Activated CD8-positive, alpha-beta memory T cell treated with anti-CD3 and anti-CD28 coated beads for 4 hours (primary cell): ENCODE measurements at places on chromosomes 4 and X.

DNA sequence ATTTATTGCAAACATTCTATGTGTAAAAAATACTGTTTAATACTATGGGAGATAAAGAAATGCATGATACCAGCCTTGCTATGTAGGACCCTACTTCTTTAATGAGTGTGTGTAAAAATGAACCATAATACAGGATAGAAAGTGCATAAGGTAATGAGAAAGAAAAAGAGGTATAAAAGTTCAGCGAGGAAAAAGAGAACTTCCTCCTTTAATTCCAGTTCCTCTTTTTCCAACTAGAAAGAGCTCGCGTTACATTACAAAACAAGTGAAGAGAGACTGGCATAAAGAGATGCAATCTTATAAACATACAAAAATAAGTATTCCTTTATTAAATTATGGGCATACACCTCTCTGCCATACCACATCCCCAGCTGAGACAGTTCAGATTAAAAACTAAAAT lies 77.4 kb downstream of the ANKRD17 start:
- no peak for DNase-seq

DNA sequence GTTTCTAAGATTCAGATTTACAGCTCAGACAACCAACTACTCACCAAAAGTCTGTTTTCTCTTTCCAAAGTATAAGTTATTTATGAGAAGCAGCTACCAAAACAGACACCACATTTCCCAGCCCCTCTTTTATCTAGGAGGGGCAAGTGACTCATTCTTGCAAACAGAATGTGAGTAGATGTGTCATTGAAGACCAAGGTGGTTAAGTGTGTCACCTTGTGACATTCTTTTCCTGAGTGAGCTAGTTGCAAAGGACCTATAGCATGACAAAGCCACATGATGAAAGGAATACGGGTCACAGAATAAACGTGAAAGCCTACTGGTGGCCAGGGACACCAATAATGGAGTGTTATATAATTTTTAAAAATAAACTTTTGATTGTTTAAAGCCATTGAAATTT lies 50.0 kb downstream of the SLC7A11 start:
- no peak for DNase-seq

DNA sequence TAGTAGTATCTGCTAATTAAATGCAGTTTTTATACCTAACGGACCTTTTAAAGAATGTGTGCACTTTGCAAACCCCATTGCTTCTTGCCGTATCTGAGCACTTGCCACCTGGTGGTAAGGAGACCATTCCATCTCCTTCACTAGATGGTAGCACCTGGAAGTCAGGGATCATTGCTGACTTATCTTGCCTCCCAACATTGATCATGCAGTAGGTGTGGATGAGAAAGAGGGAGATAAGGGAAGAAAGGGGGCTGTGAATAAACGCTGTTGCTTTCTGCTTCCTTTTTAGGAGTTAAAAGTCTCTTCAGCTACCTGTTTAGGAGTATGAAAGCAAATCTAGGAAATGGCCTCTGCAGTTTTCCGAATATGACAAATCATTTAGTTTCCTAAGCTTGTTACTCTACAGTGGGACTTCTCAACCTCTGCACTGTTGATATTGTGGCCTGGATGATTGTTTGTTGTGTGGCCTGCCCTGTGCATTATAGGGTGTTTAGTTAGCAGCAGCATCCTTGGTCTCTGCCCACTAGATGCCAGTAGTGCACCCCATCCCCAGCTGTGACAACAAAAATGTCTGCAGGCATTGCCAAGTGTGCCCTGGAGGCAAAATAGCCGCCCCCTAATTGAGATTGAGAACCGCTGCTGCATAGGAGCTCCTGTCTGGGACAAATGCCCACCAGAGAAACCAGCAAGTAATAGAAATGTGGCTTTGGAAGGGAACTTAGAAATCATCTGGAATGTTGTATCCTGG lies 38.8 kb downstream of the GAB1 start:
- DNase-seq: no peak

- DNase-seq: no peak
Observed at GRCh38 chr4:122005064-122005755, 53.4 kb upstream of the TRPC3 start.

GRCh38 chrX:45715748-45716147 lies 515.1 kb upstream of the DIPK2B start:
- no peak for DNase-seq

DNA sequence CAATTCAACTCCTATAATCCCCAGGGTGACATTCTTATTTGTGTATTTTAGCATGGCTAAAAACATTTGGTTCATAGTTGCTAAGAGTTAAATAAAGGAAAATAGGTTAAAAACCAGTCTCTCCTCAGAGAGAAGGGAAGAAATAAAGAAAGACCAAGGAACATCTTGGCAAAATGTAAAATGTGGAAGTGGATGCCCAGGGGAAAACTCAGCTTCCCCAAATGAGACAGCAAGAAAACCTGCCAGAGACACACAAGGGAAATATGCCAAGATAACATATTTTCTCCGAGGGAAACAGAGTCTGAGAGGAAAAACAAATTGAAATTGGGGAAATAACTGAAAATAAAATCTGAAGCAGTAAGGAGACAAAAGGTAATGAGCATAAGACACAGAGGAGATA lies 1569.3 kb downstream of the PCDH18 start:
- no peak for DNase-seq

GRCh38 chr4:35760807-35761206 lies 483.5 kb downstream of the ARAP2 start:
- no peak for DNase-seq

- no peak for DNase-seq
Observed at GRCh38 chr4:1031956-1032795, 20.8 kb downstream of the FGFRL1 start.

DNA sequence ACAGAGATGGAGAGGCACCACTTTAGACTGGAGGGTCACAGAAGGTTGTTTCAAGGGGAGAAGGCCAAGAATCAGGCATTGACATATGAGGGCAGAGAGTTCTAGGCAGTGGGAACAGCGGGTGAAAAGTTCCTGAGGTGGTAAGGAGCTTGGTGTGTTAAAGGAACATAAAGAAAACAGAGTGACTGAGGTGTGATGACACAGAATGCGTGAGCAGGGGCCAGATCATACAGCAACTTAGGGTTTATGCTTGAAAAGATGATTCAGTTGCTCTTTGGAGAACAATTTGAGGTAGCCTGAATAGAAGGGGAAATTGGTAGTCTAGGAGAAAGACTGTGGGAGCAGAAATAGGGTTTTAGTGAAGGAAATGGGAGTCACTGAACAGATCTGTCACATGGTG lies 179.2 kb downstream of the AMELX start:
- DNase-seq: no peak

DNA sequence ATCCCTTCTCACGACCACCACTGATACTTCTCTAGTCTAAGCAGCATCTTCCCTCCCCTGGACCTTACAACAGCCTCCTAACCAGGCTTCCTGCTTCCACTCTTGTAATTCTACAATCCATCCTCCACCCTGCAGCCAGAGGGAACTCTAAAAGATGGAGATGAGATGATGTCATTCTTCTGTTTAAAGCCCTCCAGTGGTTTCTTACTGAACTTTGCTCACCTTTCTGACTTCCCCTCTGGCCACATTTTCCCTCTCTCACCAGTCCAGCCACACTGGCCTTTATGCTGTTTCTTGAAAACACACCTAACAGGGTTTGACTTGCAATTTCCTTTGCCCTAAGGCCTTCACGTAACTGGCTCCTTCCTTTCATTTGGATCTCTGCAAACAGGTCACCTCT lies 191.4 kb upstream of the NHS start:
- no peak for DNase-seq

GRCh38 chr4:113707048-113707447 lies 54.5 kb downstream of the CAMK2D start:
- DNase-seq: no peak

- no peak for DNase-seq
Observed at GRCh38 chr4:106450249-106450648, 81.7 kb upstream of the GIMD1 start.

GRCh38 chr4:162700815-162701361 lies 465.8 kb downstream of the NAF1 start:
- DNase-seq: no peak

DNA sequence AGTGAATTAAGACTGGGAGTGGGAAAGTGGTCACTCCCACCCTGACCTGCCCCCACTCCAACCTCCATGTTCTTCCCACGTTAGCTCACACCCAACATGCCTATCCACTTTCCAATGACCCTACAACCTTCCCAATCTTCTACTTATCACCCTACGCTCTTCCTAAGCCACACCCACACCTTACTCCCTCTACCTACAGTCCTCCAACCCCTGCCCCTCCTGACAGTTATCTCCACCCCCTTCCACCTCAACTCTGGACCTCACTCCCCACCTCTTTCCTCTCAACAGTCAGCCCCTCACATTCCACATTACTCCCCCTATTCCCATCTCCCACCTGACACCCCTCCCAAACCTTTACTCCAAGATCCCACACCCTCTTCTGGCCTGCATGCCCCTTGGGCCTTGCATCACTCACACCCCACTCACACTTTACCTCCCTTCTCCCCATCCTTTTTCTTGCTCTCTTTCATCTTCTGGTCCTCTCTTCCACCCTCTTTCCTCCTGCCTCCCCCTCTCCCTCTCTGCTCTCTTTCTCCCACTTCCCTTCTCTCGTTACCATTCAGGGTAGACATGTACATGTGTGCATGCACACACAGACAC lies 6.9 kb downstream of the NALF2 start:
- no peak for DNase-seq

DNA sequence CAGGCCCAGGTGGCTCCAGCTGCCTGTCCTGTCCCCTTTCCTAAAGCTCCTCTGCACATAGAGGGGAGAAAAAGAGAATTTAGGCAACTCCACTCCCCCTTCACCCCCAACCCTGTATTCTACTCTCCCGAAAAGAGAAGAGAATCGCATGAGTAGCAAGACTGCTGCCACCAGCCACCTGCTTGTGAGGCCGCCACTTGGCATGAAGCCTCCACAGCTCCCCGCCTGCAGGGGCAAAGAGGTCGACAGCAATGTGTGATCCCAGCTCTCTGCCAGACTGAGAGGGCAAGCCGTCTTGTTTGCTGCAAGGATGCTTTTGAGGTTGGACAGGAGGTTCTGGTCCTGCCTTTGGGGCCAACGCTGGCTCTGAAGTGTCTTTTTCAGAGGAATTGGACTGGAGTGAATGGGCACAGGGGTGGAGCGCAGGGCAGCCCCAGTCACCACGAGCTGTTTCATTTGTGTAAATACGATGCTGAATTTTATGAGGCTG lies 77.1 kb downstream of the STARD8 start:
- DNase-seq: no peak

DNA sequence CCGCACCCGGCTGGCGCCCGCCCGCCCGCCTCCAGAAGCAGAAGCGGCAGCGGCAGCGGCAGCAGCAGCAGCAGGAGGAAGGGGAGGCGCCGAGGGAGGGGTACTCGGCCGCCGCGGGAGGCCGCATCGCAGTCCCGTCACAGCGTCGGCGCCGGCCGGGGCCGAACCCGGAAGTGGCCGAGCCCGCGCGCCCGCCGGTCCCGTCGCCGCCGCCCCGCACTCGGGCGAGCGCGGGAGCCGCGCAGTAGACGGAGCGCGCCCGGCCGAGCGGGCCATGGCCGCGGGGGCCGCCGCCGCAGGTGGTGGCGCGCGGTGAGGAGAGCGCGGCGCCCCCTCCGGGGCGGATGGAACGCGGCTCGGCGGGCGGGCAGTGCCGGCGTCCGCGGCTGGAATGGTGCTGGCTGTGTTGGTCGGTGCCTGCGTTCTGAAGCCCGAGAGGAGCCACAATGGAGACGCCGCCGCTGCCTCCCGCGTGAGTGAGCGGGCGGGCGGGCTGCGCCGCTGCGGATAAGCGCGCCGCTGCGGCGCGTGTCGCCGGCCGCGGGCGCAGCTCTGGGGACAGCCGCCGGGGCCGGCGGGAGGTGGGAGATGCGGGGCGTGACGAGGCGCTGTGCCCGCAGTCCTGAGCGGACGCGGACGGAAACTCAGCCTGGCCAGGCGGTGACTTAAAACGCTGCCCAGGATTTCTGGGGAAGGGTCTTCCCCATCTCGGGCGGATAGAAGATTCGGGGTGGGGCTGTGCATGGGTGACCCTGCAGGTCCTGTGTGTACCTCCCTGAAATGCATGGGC lies at the start of gene KLHL2:
Gene KLHL2 (plus strand): TSS at position 131 of the 790 bp plus-strand sequence. CDS start 316 bp downstream, at position 447.
- DNase-seq: peak; percentile 41

DNA sequence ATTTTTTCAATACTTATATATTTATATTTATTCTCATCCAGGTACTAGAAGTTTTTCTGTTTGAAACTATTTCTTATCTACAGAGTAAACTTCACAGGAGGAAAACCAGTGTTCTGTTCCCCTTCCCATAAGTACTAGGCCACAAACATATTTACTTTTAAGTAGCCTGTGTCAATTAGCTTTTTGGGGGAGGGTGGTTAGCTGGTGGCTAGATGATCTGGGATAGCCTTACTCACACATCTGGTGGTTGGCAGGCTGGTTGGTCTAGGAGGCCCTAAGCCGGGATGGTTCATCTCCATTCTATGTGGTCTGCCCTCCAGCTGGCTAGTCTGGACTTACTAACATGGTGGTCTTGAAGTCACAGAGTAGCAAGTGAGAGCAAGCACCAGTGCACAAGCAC lies 6.2 kb downstream of the JADE3 start:
- DNase-seq: no peak

GRCh38 chrX:83934220-83934619 lies 73.3 kb downstream of the CYLC1 start:
- DNase-seq: no peak

DNA sequence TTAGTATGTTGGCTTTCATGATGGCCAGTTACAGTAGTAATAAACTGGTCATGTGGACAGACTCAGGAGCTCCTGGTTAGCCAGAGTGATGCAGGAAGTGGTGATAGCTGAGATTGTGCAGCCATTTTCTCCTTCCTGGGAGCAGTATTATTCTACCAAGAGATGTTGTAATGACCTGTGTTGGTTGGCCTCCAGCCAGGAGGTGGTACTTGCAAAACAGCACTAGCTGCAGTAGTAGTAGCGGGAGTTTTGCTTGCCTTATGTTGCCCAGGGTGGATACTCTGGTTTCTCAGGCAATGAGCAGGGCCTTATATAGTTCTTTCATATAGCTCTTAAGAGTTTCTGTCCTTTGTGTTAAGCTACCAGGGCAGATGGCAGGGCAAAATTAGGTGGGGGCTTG lies 998.8 kb downstream of the GLUD2 start:
- DNase-seq: no peak

- peak; percentile 45 for DNase-seq
Observed at GRCh38 chrX:9995855-9996339, 28.7 kb downstream of the CLDN34 start.

GRCh38 chr4:130608121-130608520 lies 1512.2 kb downstream of the C4orf33 start:
- no peak for DNase-seq

DNA sequence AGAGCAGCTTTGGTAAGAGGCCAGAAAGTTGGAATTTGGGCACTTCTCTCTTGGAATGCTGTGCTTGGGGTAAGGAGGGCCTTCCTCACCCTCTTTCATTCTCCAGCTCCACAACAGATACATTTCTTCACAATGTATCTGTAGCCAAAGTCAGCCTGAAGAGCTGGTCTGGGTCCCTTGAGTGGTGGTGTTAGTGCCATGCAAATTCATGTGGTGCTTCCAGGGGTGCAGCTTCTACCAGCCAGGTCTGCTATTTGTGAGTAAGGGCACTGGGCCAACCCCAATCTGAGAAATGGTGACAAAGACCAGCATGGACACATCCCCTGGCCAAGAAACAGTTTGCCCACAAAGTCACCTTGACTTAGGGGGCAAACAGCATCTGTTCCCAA lies 17.8 kb downstream of the AMER1 start:
- DNase-seq: no peak

- no peak for DNase-seq
Observed at GRCh38 chr4:158327525-158327924, 117.2 kb downstream of the TMEM144 start.

- DNase-seq: no peak
Observed at GRCh38 chrX:51889851-51890250, 3.6 kb upstream of the MAGED1 start.
